DND-41 (cell line): ENCODE measurements at places on chromosomes 7 and 10.
A peak's percentile ranks its signal among the peaks of the same experiment; 100 is the strongest.

- H3K27ac ChIP-seq: no peak overlapping the region
- H3K4me1 ChIP-seq: no peaks in the 10 kb centered on the region
- peaks cover 7% of the 10 kb centered on the region for H3K27me3 ChIP-seq
- H3K4me3 ChIP-seq: no peak overlapping the region
- no peak for DNase-seq
- no peaks in the 10 kb centered on the region for H3K36me3 ChIP-seq
Measured at GRCh38 chr10:120327675-120328074, 129.4 kb upstream of the PLPP4 start.

DNA sequence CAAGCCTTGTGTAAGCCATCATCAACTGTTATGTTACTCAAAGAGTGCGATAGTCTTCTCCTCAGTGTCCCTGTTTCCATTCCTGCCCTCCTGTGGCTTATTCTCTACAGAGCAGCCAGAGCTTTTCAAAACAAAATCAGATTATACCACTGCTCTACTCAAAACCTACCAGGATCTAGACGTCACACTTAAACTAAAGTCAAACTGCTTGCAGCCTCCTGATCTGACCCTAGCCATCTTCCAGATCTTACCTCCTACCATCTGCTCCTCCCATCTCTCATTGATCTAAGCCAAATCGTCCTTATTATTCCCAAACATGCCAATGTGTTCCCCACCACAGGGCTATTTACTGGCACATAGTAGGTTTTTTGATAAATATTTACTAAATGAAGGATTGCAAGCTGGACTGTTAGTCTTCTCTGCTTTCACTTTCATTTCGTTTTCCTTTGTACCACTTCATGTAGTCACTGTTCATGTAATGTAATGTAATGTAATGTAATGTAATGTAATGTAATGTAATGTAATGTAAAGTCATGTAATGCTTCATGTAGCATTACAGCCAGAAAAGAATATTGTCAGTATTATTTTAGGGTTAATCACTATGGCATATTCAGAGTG lies 116.1 kb downstream of the GPR37 start:
- peaks cover 11% of the 10 kb centered on the region; the same call in 1 of the 2 replicates for H3K4me1 ChIP-seq
- no peak overlapping the region for H3K4me3 ChIP-seq
- no peaks in the 10 kb centered on the region for H3K27me3 ChIP-seq
- peak overlapping the region; percentile 42 for H3K27ac ChIP-seq
- no peaks in the 10 kb centered on the region for H3K36me3 ChIP-seq

GRCh38 chr10:112533916-112534315 lies 86.9 kb downstream of the VTI1A start:
- H3K27me3 ChIP-seq: no peaks in the 10 kb centered on the region
- no peak for DNase-seq

DNA sequence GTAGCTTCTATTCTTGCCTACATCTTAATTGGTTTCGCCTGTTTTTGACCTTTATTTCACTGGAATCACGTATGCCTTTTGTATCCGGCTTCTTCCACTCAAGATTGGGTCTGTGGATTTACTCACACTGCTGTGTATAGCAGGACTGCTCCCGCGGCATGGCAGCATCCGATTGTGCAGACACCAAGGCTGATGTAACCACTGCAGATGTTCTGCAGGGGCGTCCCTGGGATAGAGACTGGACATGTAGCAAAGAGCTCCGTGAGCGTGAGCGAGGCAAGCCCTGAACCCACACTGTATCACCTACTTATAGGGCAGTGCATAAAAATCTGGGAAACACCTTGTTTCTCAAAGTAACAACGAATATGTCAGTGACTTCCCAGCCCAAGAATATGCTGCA lies 11.4 kb upstream of the IDI2 start:
- no peaks in the 10 kb centered on the region for H3K4me1 ChIP-seq
- H3K36me3 ChIP-seq: peaks cover 48% of the 10 kb centered on the region
- no peak overlapping the region for H3K27ac ChIP-seq
- DNase-seq: no peak
- no peak overlapping the region for H3K4me3 ChIP-seq

- peaks cover 8% of the 10 kb centered on the region for H3K27me3 ChIP-seq
- no peak overlapping the region for H3K27ac ChIP-seq
- DNase-seq: peak; percentile 49
Measured at GRCh38 chr7:108146070-108146842, 16.1 kb upstream of the LAMB4 start.

GRCh38 chr7:87330942-87331341 lies 14.5 kb upstream of the CROT start:
- DNase-seq: peak; percentile 14
- H3K36me3 ChIP-seq: peaks cover 11% of the 10 kb centered on the region; the same call in 1 of the 2 replicates
- no peak overlapping the region for H3K4me3 ChIP-seq
- H3K27me3 ChIP-seq: no peaks in the 10 kb centered on the region

DNA sequence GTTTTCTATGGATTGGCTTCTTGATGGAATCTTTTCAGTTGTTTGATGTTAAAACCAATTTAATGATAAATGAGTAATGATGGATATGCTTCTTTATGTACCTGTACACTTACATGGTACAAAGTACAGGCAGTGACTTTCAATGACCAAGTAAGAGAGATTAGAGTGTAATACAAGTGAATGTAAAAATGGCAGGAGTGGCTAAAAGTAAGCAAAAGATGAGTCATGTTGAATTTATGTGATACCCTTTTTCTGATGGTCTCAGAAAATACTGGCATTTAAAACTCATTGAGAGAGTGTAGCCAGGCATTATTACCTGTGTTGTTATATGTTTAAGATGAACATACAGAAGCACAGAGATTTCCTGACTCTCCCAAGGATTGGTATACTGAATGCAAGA lies 97.1 kb downstream of the GPR85 start:
- no peak for DNase-seq
- no peaks in the 10 kb centered on the region for H3K4me1 ChIP-seq
- no peaks in the 10 kb centered on the region for H3K36me3 ChIP-seq
- no peak overlapping the region for H3K27ac ChIP-seq
- H3K27me3 ChIP-seq: no peaks in the 10 kb centered on the region

- DNase-seq: no peak
- no peaks in the 10 kb centered on the region for H3K4me1 ChIP-seq
- H3K36me3 ChIP-seq: no peaks in the 10 kb centered on the region
Measured at GRCh38 chr7:20114468-20114867, 102.7 kb downstream of the MACC1 start.

- no peaks in the 10 kb centered on the region for H3K4me1 ChIP-seq
- no peaks in the 10 kb centered on the region for H3K36me3 ChIP-seq
- H3K27ac ChIP-seq: no peak overlapping the region
Measured at GRCh38 chr7:18689551-18689950, 194.0 kb downstream of the HDAC9 start.

DNA sequence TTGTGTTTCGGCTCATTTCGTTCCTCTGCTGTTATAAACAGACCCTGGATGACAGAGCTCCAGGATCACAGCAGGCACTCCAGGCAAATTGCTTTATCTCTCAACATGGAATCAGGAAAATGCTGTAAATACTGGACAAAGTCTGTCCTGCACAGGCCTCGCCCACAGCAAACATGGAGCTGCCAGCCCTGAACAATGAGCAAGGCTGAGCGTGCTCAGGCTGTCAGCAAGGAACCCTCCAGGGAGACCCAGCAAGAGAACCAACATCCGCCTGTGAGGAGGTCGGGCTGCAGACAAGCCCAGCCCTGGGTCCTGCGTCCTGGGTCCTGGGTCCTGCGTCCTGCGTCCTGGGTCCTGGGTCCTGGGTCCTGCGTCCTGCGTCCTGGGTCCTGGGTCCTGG lies 180.8 kb downstream of the PTPRN2 start:
- H3K27ac ChIP-seq: no peak overlapping the region
- no peak overlapping the region for H3K4me3 ChIP-seq
- H3K36me3 ChIP-seq: no peaks in the 10 kb centered on the region
- no peak for DNase-seq
- peaks cover 8% of the 10 kb centered on the region for H3K27me3 ChIP-seq
